ENCODE measurements at places on chromosomes 1 and 21.

- DNase-seq: no peak
Measured at GRCh38 chr1:221783936-221784335, 42.0 kb upstream of the DUSP10 start.

- DNase-seq: no peak
Measured at GRCh38 chr1:115665319-115666096, 23.7 kb downstream of the VANGL1 start.

- no peak for DNase-seq
Measured at GRCh38 chr1:210301615-210302000, 27.1 kb upstream of the HHAT start.

- no peak for DNase-seq
Measured at GRCh38 chr21:14451546-14451945, 68.6 kb upstream of the HSPA13 start.

GRCh38 chr1:105632342-105633196 is 1423.9 kb upstream of the PRMT6 start:
- no peak for DNase-seq

- no peak for DNase-seq
Measured at GRCh38 chr1:111600886-111601386, 18.7 kb upstream of the RAP1A start.

GRCh38 chr1:208919371-208919770 is 664.1 kb upstream of the CAMK1G start:
- DNase-seq: no peak

- DNase-seq: no peak
Measured at GRCh38 chr1:151541752-151542151, 1.6 kb downstream of the TUFT1 start.

DNA sequence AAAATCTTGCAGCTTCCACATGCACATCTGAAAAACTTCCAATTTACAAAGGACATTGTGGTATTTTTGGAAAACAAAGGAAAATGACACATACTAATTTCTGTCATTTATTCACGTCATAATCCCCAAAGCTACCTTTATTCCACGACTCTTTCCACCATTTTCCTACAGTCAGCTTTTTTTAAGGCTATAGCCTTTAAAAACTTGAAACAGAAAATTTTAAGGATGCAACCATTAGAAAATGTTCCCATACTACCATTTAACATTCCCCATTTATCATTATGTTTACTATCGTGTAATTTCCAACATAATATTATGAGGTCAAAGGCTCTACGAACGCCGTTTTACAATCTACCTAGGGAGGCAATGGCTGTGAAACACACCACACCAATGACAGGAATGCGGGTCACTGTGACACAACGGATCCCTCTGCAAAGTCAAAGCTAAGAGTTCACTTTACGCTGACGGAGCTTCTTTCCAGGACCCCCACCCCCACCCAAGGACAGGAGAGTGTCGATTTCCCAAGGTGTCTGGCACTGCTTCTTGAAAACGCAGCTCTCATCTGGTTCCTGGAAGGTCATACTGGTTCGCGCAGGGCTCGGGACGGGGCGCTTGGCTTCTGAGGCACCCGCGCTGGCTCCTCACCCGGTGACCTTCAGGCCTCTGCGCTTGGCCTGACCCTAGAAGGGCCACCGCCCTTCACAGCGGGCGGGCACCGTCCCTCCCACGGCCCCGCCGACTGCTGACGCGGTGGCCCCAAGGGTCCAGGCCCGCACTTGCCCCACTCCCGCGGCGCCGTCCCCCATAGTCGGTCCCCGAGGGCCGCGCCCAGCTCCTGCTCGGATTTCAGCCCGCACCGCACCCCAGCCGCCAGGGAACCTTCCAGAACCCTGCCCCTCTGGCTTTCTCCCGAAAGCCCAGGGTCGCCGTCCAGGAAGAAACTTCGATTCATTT is 50.5 kb upstream of the ATF3 start:
- DNase-seq: no peak

DNA sequence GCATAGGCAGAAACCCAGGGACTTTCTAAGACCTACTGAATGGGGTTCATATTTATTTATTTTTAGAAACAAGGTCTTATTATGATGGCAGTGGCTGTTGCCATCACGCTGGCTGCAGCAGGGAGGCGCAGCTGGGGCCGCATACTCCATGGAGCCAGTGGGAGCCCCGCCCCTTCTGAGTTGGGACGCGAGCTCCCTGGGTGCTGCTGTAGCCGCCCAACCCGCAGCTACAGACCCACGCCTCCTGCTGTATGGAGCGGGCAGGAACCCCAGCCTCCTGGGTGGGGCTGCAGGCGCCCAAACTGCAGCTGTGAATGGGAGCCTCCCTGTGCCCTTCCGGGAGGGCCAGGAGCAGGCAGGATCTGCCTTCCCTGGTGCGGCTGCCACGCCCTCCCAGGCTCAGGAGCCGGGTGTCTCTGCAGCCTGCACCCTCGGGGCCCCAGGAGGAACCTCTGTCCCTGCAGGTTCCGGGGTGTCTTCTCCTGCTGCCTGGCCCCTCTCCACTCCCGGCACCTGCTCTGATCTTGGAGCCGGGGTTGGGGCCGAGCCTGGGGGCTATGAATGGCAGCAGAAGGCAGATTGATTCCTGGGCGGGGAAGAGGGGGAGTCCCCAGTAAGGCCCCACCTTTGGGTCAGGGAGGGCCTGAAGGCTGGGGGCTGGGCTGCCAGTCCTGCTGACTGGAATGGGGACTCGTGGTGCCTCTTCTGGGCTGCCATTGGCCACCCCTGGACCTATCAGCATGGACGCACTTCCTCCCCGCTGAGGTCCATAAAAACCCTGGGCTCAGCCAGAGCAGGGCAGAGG is 66.5 kb upstream of the LRRN2 start:
- no peak for DNase-seq

DNA sequence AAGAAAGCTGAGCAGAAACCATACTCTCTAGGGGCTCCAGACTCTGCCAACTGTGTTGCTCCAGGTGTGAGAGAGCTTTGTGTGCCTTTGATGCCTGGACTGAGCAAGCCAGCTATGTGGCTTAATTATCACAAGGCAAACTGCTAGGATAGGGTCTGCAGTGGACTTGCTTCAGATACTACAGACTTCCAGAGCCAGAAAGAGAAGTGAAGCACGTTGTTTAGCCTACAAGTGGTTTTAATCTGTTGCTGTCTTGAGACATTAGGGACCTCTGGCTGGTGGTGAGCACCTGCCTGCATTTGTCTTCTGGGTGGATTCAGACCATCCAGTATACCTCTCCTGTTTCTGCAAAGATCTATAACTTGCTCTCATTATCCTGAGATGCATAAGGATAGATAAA is 353.4 kb upstream of the PLXNA2 start:
- DNase-seq: no peak

GRCh38 chr1:237556911-237557310 is 333.8 kb downstream of the ZP4 start:
- no peak for DNase-seq

GRCh38 chr1:64683419-64683818 is 61.5 kb upstream of the RAVER2 start:
- DNase-seq: no peak

DNA sequence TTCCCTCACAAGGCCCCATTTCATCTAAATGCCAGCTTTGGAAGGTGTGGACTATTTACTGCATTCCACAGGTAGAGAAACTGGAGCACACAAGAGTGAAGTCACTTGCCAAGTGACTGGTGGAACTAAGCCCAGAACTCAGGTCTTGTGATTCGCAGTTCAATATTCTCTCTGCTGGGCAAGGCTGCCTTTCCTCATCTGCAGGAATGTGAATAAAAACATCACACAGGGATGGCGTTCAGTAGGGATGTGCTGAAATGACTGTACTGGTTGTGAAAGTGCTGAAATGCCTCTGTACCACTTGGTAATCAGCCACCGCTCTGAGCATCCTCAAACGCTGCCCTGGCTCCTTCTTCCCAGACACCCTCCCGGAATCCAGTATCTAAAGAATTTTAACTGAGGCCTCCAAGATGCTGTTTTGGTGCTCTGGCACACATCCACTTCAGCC is 145.6 kb downstream of the HIVEP3 start:
- DNase-seq: no peak

Data from natural killer cell treated with Interleukin-12 subunit alpha and Interleukin-12 subunit beta and Interleukin-15 and Interleukin-18, amount 100 ng/mL, for 72 hours (primary cell).